Lung microvascular endothelial cell (primary cell): ENCODE measurements at places on chromosomes 3 and 15. TPM values are rescaled to one million over a fixed set of nuclear protein-coding genes. Genes with fewer than 3 reads are reported as not detected.

GPR149 gene
- not detected in 2 replicates for total RNA-seq

ISL2 gene
- total RNA-seq, result 0.40 and 0.65 TPM in 2 replicates

GASK1A gene
- total RNA-seq, result not detected in 2 replicates

IGF2BP2 gene
- 19.0 and 24.4 TPM in 2 replicates for total RNA-seq

FBXO40 gene
- total RNA-seq, result under 0.01 TPM in 1 of 2 replicates, not detected in the other

AP3B2 gene
- total RNA-seq, result not detected in 2 replicates

TMOD2 gene
- total RNA-seq, result 13.5 and 29.2 TPM in 2 replicates

VEPH1 gene
- 9.5 and 20.9 TPM in 2 replicates for total RNA-seq

OR5K2 gene
- not detected in 2 replicates for total RNA-seq

- DNase-seq, result no peak
These were observed 2.9 kb downstream of the FAM240A start for GRCh38 chr3:46615050-46615775.

GRCh38 chr3:175338775-175339535 is 479.8 kb downstream of the NAALADL2 start:
- no peak for DNase-seq

DNA sequence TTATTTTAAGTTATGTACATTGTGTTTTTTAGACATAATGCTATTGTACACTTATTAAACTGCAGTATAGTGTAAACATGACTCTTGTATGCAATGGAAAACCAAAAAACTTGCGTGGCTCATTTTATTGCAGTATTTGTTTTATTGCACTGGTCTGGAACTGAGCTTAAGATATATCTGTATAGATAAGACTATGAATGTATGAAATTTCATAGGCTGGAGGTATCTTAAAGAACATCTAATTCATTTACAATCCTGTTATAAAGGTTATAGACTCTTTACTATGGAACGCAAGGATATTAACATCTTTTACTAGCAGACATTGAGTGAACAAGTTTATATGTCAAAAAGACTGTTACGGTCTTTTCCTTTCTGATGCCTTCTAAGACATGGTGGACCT is 459.4 kb downstream of the IL5RA start:
- DNase-seq, result no peak

GRCh38 chr3:112805126-112805525 is 41.5 kb downstream of the CD200R1L start:
- DNase-seq, result no peak

DNA sequence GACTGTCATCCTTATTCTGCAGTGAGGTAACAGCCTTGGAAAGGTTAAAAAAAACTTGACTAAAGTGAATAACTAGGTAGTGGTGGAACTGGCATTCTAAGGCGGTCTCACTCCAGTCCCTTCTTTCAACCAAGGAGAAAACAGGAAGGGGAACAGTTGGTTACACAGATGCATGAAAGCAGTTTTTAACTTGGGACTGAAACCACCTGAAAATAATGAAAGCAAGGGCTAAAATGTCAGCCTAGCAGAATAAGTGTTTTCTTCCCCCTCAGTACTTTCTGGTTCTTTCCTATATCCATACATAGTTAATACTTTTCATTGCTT is 748 bp upstream of the AVEN start:
- no peak for DNase-seq

DNA sequence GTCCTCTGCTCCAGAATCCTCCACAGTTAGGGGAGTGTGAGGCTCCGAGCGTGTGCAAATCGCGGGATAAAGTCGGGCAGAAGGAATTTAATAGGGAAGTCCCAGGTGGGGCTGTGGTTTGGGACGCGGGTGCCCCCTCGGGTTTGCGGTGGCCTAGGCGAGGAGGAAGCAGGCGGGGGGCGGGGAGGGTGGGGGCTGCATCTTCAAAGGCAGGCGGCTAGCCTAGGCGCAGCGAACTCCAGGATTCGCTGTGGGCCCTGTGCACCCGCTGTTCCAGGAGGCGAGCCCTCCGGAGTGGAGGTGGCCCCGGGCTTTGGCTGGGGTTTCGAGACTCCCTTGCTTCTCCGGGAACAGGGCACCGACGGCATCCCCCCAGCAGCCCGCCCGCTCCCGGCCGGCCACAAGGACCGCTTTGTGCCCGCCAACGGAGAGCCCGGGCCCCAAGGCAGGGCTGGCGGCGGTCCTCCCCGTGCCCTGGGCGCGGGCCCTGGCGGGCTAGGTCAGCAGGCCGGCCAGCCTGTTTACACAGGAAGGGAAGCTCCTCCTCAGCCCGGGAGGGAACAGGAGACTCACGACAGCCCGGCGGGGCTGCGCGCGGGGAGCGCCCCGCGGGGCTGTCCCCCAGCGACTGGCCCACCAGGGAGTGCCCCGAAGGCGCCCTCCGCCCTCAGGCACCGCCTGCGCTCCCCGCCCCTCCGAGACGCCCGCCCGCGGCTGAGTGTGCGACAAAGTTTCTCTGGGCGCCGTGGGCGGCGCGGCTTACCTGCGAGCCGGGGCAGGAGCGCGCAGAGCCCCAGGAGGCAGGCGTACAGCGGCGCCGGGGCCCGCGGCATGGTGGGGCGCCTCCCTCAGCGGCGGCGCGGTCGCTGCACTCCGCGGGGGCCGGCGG is 753 bp downstream of the ITGB5 start:
- peak; percentile 31 for DNase-seq

DNA sequence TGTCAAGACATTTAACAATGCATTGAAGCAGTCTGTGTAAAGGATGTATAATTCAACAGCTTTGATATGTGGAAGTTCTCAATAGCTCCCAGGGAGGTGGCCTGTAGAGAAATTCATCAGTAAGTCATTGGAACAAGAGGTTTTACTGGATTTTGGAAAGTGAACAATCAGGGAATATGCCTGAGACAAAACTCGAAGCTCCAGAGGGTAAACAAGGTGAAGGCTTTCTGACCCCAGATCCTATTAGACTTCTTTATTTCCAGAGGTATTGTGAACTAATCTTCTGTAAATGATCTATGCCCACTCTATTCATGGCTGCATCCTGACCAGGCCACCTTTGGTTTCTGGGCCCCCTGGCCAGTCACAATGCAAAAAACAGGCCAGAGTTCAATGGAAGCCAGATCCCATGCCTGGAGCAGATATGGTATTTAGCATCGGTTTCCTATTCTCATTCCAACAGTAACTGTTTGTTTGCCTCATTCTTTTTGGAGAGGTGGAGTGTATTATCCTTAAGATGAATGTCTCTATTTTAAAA is 177.3 kb downstream of the SATB1 start:
- no peak for DNase-seq

GRCh38 chr3:48411041-48411588 is 18.8 kb downstream of the PLXNB1 start:
- no peak for DNase-seq

GRCh38 chr3:126284258-126284904 is 72.8 kb downstream of the KLF15 start:
- no peak for DNase-seq

GRCh38 chr15:58981808-58982475 is 5.5 kb upstream of the RNF111 start:
- DNase-seq, result peak; percentile 24

- no peak for DNase-seq
These were observed 210.1 kb downstream of the MECOM start for GRCh38 chr3:169453256-169454059.

- DNase-seq, result no peak
These were observed 160.1 kb upstream of the TMC3 start for GRCh38 chr15:81534124-81534523.

GRCh38 chr15:81098861-81099651 is 35.0 kb upstream of the CFAP161 start:
- peak; percentile 74 for DNase-seq

GRCh38 chr3:52067046-52067445 is 10.7 kb upstream of the DUSP7 start:
- DNase-seq, result no peak

DNA sequence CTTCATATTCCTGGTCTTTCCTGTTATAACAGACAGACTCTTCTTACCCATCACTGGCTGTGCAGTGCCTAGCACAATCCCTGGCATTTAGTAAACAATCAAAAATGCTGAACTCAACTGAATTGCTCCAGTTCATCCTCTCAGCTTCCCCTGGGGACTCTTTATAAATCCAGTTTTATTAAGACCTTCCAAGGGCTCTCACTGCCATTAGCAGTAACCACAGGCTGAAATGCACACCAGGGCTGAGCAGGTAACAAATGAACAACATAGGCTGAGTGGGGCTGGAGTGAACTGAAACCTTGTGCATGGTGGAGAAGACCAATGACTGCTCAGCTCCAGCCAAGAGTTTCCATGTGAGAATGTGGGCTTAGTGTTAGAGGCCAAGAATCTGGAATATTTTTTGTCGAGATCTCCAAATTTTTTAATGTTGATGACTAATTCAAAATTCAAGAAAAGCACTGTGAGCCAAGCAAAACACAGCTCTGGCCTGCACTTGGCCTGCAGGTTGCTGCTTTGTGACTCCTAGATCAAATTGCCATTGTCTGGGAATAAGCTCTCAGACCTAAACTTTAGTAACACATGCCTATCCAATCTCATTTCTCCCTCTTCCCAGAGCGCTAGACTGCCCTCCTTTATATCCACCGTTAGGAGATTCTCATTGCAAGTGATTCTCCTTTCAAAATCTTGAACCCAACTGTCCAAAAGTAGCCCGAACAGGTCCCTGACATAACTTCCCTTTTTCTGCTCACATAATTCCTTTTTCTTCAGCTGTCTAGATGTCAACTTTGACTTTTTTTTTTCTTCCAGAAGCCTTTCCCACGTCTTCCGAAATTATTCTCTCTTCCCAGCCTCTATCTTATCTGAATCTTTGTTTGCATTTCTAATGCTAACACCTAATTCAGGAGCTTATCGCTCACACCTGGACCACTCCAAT is 7.4 kb downstream of the SQOR start:
- no peak for DNase-seq

DNA sequence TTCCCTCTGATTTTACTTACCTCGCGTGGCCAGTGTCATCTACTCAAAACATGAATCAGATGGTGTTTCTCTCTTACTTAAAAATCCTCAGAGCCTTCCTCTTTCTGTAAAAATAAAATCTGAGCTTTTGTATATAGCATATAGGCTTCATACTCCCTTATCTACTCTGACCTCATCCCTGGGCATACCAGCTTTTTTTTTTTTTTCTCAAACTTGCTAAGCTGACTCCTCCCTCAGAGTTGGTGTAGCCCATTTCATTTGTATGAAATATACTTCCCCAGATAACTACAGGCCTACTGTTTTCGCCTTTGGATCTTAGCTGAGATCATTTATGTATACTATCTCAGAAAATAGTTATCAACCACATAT is 648.9 kb upstream of the ALCAM start:
- DNase-seq, result no peak

- no peak for DNase-seq
These were observed 155.7 kb downstream of the LPP start for GRCh38 chr3:188309437-188310269.

DNA sequence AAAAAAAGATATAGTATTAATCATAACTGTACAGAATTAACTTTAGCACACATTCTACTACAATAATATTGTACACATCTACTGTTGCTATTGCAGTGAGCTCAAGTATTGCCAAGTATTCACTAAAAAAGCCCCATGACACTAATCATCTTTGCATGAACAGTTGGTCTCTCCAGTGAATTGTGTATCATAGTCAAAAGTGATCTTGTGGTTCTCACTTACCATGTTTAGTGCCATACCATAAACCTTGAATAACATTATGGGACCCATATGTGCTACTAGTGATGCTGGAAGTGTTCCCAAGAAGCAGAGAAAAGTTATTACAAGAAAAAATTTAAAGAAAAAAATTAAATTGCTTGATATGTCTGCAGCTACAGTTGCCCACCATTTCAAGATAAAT is 177.1 kb downstream of the PCCB start:
- DNase-seq, result no peak

- DNase-seq, result peak; percentile 64
These were observed 27.1 kb upstream of the TPRG1 start for GRCh38 chr3:189144645-189145044.

GRCh38 chr3:78238811-78239210 is 1198.9 kb downstream of the ROBO2 start:
- no peak for DNase-seq

- peak; percentile 27 for DNase-seq
These were observed 112.7 kb downstream of the APBA2 start for GRCh38 chr15:28998511-28998910.

GRCh38 chr3:9944271-9944670 is 7.9 kb downstream of the PRRT3 start:
- no peak for DNase-seq
